ENCODE measurements at places on chromosomes 6 and 20.

DNA sequence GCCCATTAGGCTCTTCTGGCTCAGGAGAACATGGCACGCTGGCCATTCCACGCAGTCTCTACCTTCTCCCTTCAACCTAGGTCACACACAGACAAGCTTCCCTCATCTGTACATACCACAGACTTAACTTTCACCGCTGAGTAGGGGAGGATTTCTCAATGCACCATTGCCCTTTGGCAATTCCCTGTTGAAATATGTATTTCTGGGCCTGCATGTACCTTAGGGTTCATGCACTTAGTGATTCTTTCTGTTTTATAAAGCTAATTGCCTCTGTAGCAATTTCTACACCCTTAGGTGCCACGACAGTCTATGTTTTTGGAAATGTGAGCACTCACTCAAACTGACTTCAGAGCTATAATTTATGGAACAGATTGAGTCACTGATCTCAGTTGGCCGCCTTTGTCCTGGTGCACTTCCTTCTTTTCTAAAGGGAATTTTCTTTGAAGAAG is 253.8 kb upstream of the PRDM1 start:
- DNase-seq: no peak

GRCh38 chr6:16903470-16903869 is 142.2 kb upstream of the ATXN1 start:
- DNase-seq: no peak

GRCh38 chr6:161546632-161547031 is 272.8 kb upstream of the AGPAT4 start:
- DNase-seq: no peak

- DNase-seq: no peak
Measured at GRCh38 chr6:164114651-164115050, 700.1 kb downstream of the QKI start.

- no peak for DNase-seq
Measured at GRCh38 chr6:89944826-89945407, 50.6 kb downstream of the GJA10 start.

DNA sequence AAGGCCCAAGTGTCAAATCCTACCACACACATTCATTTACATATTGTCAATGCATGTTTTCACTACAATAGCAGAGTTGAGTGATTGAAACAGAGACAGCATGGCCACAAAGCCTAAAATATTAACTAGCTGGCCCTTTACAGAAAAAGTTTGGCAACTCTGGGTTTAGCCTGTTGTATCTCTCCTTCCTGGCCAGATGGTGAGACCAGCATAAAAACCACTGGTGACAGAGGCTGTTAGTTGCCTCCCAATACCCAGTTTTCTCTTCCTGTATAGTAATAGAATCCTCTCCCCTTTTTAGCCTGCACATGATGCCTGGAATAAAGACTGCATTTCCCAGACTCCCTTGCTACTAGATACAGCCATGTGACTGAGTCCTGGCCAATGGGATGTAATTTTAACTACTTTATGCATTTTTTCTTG is 100.0 kb upstream of the TAB2 start:
- DNase-seq: no peak

Data from esophagus squamous epithelium (tissue), 5 donors.